Pancreas (tissue), 10 donors: ENCODE measurements at places on chromosomes 11 and 22. TPM values are rescaled to one million over a fixed set of nuclear protein-coding genes. Genes with fewer than 3 reads are reported as not detected.

DNA sequence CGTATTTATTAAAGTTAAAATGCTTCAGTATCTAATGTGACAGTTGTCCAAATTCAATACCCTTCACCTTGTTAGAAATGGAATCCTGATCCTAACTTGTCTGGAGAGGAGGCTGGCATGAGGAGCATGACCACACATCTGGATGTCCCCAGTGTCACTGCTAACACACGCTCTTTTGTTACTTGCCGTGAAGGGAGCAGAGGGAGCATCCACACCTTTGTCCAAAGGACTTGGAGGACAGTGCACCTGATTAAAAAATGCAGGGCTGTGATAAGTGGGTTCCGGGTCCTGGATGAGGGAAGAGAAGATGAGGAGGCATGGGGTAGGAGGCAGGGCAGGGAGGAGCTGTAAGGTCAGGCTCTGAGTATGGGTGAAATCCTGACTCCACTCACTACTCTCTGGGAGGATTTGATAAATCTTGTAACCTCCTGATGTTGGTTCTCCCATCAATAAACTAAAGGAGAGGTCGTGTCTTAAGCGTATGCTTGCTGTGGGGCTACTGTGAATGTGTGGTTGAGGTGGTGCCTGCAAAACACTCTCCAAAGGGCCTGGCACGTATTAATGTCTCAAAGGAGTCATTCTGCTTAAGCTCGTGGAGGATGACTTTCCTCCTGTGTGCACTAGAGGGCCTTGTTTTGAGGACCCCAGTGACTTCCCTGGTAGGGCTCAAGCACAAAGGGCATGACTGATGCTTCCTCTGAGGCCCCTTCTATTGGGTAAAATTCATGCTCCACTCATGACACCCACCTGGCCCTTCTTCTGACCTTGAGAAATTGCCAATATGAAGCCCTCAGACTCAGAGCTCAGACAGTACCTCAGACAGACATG is 16.8 kb upstream of the IGLL5 start:
- no peaks in the 10 kb centered on the region for H3K27me3 ChIP-seq
- no peak overlapping the region for H3K27ac ChIP-seq
- no peaks in the 10 kb centered on the region for H3K36me3 ChIP-seq
- H3K4me3 ChIP-seq = no peak overlapping the region
- H3K4me1 ChIP-seq = no peaks in the 10 kb centered on the region

DNA sequence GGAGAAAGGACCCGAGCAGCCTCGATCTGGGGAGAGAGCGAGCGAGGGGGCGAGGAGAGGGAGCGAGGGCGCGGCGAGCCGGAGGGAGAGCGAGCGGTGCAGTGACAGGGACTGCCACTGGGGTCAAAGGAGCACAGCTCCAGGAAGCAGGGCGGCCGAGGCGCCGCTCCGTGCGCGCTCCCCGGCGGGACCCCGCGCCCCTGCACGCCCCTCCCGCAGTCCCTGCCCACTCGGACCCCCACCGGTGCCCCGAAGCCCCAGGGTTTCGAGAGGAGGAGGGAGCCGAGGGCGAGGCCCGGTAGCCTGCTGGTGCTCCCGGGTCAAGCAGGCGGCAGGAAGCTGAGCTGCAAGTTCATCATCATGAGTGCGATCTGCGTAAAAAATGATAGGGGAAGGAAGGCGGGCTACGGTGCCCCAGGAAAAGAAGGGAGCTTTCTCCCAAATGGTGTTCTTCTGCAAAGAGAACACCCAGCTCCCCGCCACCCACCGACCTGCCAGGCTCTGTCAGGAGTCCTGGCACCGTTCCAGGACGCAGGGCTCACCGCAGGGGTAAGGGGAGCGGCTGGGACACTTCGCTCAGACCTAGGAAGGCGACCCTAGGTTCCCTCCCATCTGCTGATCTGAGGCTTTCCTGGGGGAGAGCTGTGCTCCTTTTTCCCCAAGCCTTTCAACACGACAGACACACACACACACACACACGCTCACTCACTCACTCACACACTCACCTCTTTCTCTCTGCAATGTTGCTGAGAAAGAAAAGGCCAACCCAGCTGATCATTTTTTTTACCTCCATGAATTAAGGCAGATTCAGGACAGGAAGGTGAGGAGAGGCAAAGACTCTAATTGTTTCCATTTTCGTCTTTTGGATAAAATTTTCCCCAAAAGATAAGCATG is at the start of gene MPPED2:
Gene MPPED2, minus strand, starts transcription at position 103 of the 894 bp plus-strand sequence. CDS start 5,980 bp downstream, outside the sequence.
- peak within 1 kb of the TSS; percentile 49 for H3K4me3 ChIP-seq
- H3K36me3 ChIP-seq = no peaks in the 10 kb centered on the region
- H3K27me3 ChIP-seq = no peaks in the 10 kb centered on the region
- no peaks in the 10 kb centered on the region for H3K4me1 ChIP-seq

DNA sequence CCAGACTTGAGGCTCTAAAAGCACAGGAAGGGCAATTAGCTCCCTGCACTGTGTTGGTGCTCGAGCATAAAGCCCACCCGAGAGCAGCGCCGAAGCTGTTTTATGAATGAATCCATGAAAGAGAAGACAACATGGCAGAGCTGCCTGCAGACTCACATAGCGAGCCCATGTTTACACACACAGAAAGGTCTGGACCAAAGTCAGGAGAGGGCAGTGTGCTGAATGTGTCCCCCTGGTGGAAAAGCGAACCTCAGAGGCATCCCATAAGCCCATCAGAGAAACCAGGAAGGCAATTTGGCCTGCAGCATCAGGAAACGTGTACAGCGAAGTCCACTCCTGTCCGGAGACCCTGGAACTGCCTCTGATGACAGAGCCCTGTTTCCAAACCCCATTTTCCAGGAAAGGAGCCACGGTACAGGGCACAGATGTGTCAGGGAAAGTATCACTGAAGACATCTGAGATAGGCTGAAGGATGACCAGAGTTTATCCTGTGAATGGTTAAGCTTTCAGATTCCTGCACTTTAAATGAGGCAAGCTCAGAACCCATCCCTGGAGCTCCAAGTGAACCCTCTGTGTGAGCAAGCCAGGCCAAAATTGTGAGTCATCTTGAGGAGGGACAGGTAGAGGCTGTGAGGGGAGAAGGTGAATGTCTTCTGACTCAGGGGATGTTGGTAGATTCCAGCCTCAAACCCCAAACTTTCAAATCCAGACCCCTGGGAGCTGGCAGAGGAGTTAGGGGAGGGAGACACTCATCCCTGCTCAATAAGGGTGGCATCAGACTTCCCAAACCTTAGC is 36.9 kb downstream of the CHRDL2 start:
- no peaks in the 10 kb centered on the region for H3K36me3 ChIP-seq
- H3K4me1 ChIP-seq = peaks cover 17% of the 10 kb centered on the region
- DNase-seq = no peak
- H3K4me3 ChIP-seq = no peak overlapping the region

The TPH1 gene
- total RNA-seq = 0.16 TPM

The PATZ1 gene
- 13.5 TPM for total RNA-seq

GRCh38 chr22:29459773-29460172 is 20.2 kb upstream of the NEFH start:
- no peak overlapping the region for H3K4me3 ChIP-seq
- no peaks in the 10 kb centered on the region for H3K27me3 ChIP-seq
- H3K36me3 ChIP-seq = no peaks in the 10 kb centered on the region
- no peak for DNase-seq
- no peaks in the 10 kb centered on the region for H3K4me1 ChIP-seq

The DCDC1 gene
- 0.73 TPM for total RNA-seq

DNA sequence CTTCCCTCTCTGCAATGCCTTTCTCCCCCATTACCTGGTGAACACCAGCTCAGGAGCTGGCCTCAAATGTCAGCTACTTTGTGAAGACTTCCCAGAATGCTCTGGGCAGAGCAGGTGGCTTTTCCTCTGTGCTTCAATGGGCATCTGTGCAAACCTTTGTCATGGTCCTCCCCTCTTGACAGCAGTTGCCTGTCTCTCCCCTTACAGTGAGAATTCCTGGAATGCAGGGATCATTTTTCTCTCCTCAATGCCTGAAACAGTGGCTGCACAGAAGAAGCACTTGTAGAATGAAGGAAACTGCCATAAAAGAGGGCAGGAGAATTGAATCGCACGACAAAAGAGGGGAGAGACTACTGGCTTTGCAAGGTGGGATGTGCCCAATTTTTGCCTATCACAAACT is 92.8 kb upstream of the NARS2 start:
- H3K27ac ChIP-seq = no peak overlapping the region
- no peaks in the 10 kb centered on the region for H3K36me3 ChIP-seq
- no peaks in the 10 kb centered on the region for H3K27me3 ChIP-seq
- DNase-seq = no peak
- no peak overlapping the region for H3K4me3 ChIP-seq

DNA sequence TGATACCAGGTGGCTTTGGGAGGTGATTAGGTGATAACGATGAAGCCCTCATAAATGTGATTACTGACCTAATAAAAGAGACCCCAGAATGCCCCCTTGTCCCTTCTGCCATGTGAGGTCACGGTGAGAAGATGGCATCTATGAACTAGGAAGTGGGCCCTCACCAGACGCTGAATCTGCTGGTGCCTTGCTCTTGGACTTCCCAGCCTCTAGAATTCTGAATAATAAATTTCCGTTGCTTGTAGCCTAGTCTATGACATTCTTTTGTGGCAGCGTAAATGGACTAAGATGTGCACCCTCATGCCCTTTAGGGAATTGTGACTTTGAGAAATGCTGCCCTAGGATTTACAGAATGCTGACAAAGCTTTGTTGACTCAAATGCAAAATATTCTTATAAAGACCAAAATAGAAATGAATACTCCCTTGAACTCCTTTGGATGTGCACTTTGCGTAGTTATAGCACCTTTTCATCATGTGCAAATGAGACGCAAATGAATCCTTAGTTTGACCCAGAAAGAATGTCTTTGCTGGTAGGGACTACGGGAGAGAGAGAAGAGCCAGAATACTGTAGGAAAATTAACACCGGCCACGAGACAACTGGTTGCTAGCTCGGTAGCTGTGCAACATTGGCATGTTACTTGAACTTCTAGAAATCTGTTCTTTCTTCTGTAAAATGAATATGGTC is 24.8 kb upstream of the EHF start:
- no peak for DNase-seq
- peaks cover 22% of the 10 kb centered on the region for H3K4me1 ChIP-seq
- H3K27me3 ChIP-seq = no peaks in the 10 kb centered on the region
- no peaks in the 10 kb centered on the region for H3K36me3 ChIP-seq
- no peak overlapping the region for H3K4me3 ChIP-seq
- H3K27ac ChIP-seq = no peak overlapping the region

The UPB1 gene
- 0.24 TPM for total RNA-seq

DNA sequence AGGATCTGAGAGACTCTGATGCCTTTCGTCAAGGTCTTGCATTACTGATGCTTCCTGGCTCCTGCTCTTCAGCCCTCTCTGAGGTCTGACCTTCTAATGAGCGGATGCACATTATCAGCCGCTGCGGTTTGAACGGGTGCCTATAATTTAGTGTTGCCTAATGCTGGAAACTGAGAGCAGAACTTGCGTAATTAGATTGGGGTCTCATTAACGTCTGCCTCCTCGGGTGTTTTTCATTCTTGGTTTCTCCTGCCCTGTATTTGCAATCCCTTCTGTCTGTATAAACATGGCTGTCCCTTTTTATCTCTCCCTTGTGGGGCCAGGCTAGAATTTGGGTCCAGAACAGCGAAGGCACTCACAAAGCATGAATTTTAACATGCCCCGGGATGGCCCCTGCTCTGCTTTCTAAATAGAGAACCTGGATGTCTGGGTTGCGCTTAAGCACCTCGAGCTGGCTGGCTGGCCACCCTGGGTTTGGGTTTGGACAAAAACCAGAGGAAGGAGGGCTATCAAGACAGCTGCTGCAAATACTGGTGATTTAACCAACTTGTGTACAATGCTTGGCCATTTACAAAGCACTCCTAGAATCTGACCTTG is 118.6 kb downstream of the TIMP3 start:
- H3K27me3 ChIP-seq = no peaks in the 10 kb centered on the region
- no peaks in the 10 kb centered on the region for H3K36me3 ChIP-seq
- H3K4me1 ChIP-seq = no peaks in the 10 kb centered on the region
- H3K27ac ChIP-seq = no peak overlapping the region
- H3K4me3 ChIP-seq = no peak overlapping the region

The EPS8L2 gene
- 113 TPM for total RNA-seq

The SYCE3 gene
- not detected for total RNA-seq

- DNase-seq = no peak
- no peaks in the 10 kb centered on the region for H3K36me3 ChIP-seq
- no peak overlapping the region for H3K27ac ChIP-seq
- no peaks in the 10 kb centered on the region for H3K27me3 ChIP-seq
- H3K4me1 ChIP-seq = peaks cover 3% of the 10 kb centered on the region
These were observed 374 bp downstream of the NLRP10 start for GRCh38 chr11:7964873-7965272.

GRCh38 chr11:120184946-120185705 is 25.7 kb upstream of the OAF start:
- H3K4me1 ChIP-seq = peaks cover 54% of the 10 kb centered on the region
- no peak overlapping the region for H3K4me3 ChIP-seq
- peak; percentile 92 for DNase-seq
- H3K36me3 ChIP-seq = no peaks in the 10 kb centered on the region
- peak overlapping the region; percentile 79 for H3K27ac ChIP-seq

The LARGE2 gene
- total RNA-seq = 20.4 TPM

The MYBPC3 gene
- total RNA-seq = not detected

The ASCL2 gene
- total RNA-seq = 0.24 TPM

DNA sequence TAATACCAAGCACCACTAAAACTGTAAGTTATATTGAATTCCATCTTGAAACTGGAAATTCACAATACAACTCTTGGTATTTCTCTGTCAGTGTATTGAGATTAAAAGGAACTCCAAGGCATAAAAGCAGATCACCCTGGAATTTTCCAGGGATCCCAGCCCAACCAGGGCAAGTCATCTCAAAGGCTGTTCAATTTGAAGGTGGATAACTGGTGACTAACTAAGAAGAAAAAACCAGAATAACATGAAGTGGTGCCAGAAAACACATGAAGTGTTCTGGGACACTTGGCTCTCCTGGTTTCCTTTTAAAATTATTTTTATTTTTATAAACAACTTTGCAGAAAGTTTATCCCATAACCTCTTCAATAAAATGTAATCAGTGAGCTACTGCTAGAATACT is 7.8 kb upstream of the BMAL1 start:
- no peak overlapping the region for H3K4me3 ChIP-seq
- no peak for DNase-seq
- H3K27ac ChIP-seq = no peak overlapping the region
- no peaks in the 10 kb centered on the region for H3K27me3 ChIP-seq

The OR4A5 gene
- not detected for total RNA-seq

The ST13 gene
- 83.7 TPM for total RNA-seq

The LIF gene
- 1.2 TPM for total RNA-seq

DNA sequence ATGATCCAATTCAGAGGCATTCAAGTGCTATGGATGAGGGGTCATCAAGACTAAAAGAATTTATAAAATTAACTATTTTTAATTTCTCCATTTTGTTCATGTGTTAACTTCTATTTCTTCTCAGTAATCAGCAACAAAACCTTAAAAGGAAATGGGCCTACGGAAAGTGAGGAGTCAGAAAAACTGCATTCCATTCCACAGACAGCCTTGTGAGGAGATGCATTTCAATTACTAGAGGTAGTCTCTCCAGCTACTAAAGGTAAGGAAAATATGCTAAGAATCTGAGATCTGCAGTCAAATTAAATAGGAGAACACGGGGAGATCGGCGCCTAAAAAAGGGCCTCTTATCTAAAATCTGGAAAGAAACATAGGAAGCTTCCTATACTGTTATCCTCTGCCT is 661.7 kb downstream of the DLG2 start:
- H3K4me1 ChIP-seq = no peaks in the 10 kb centered on the region
- no peak for DNase-seq
- H3K36me3 ChIP-seq = no peaks in the 10 kb centered on the region
- no peak overlapping the region for H3K27ac ChIP-seq
- no peak overlapping the region for H3K4me3 ChIP-seq
- H3K27me3 ChIP-seq = no peaks in the 10 kb centered on the region
